ENCODE measurements at places on chromosomes 1 and 21.

- no peak for DNase-seq
Measured at GRCh38 chr1:118116909-118117308, 68.1 kb downstream of the SPAG17 start.

GRCh38 chr1:205003358-205004131, 39.5 kb upstream of the CNTN2 start:
- DNase-seq: no peak

DNA sequence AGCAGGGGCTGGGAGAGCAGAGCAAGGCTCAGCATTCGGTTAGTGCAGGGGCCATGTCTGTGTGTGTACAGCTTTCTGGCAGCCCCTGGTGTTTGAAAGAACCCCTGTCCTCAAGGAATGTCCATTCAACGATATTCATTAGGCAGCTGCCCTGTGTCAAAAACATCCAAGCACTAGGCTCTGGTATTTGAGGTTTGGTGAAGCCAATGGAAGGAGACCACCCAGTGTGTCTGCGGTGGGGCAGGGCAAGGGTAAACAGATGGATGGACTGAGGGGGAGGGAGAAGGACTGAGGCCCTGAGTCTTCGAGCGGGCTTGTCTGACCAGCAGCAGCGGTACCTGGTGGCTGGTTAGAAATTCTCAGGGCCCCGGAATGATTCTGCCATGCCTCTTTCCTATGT, 155.6 kb upstream of the KLHDC7A start:
- DNase-seq: no peak

GRCh38 chr1:59409986-59410385, 113.1 kb downstream of the FGGY start:
- DNase-seq: no peak

- DNase-seq: peak; percentile 71
Measured at GRCh38 chr1:53014791-53015507, 47.1 kb upstream of the PODN start.

GRCh38 chr21:26079366-26079765, 91.2 kb downstream of the APP start:
- no peak for DNase-seq

- no peak for DNase-seq
Measured at GRCh38 chr1:183687546-183688304, 34.6 kb upstream of the APOBEC4 start.

GRCh38 chr1:9996624-9997582, at the start of gene RBP7:
Gene RBP7, plus strand, starts transcription at chr1:9997228. Its CDS starts 31 bp downstream, at chr1:9997259.
- DNase-seq: peak; percentile 54

DNA sequence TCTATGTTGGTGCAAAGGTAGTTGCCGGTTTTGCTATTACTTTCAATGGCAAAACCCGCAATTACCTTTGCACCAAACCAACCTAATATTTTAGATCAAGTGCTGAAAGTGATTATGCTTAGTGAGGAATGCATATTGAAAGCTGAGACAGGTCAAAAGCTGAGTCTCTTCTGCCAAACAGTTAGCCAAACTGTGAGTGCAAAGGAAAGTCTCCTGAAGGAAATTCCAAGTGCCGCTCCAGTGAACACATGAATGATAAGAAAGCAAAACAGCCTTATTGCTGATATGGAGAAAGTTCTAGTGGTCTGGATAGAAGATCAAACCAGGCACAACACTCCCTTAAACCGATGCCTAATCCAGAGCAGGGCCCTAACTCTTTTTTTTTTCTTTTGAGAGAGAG, 83.1 kb upstream of the ERRFI1 start:
- DNase-seq: no peak

DNA sequence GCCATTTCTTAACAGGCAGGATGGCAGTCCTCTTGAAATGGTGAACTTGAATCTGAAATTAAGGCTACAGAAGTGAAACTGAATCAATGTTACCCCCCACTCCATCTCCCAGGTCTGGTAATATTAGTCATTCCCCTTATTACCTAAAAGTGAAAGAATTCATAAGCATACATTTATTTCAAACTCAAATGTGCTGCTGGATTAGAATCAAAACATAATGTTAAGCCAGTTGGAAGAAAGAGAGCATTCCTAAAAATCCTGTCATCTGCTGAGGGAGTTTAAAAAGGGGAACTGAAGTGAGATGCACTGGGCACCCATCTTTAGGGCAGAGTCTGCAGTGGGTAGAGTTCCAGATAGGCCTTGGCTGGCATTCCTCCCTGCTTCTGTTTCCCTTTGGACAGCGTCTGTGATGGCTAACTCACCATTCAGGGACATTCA, 17.4 kb downstream of the KIAA0319L start:
- peak; percentile 40 for DNase-seq

- DNase-seq: no peak
Measured at GRCh38 chr1:99119188-99119587, 114.5 kb upstream of the PLPPR5 start.

GRCh38 chr1:33369081-33369480, 48.2 kb upstream of the A3GALT2 start:
- DNase-seq: no peak

DNA sequence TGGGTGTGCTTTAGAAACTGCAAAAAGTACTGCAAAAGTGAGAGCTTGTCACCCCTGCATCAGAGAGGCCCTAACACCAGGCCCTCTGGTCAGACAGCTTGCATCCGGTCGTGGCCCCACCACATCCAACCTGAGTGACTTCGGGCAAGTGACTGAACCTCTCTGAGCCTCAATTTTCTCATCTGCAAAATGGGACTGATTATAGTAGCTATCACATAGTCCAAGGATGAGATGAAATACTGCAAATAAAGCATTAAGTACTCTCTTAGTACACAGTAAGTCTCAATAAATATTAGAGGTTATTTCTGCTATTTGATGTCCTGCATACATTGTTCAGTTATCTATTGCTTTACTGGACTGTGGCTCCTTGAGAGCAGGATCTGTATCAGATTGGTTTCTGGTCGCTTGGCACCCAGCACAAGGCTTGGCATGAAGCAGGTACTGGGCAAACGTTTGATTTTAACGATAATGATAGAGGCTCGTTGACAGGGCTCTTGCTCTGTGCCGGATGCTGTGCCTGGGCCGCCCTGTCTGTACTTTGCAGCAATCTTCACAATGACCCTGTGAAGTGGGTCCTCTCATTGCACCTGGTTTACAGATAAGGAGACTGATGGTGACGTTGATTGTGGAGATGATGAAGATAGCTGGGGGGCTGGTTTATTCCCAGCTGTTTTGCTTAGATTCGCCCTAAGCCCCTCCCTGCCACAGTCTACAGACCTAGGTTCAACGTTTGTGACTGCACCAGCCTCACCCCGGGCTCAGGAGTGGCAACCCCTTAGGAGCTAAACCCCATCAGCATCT, 43.6 kb downstream of the RAP1GAP start:
- DNase-seq: no peak

- no peak for DNase-seq
Measured at GRCh38 chr1:59915516-59915915, 11.1 kb downstream of the CYP2J2 start.

Measured in CD14-positive monocyte (primary cell).